ENCODE measurements at places on chromosomes 1 and 21.

DNA sequence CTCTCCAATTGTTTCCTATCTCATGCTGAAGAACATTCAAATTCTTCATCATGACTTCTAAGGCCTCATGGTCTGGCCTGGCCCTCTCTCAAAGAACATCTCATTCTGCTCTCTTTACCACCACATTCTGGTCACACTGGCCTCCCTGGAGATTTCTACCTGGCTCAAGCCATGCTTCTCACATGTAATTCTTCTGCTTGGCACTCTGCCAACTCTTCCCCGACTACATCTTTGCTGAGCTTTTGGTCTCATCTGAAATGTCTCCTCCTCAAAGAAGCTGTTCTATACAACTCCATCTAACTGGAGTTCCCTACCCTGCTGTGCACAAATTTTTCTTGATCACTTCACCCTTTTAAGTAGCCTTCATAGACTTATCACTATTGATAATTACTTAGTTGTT, 1.4 kb upstream of the TBX19 start:
- no peak for DNase-seq

- DNase-seq, result no peak
These were observed 801 bp downstream of the RPS6KC1 start for GRCh38 chr1:213051881-213052202.

GRCh38 chr21:38806153-38806941, 618 bp downstream of the ETS2 start:
- DNase-seq, result no peak

DNA sequence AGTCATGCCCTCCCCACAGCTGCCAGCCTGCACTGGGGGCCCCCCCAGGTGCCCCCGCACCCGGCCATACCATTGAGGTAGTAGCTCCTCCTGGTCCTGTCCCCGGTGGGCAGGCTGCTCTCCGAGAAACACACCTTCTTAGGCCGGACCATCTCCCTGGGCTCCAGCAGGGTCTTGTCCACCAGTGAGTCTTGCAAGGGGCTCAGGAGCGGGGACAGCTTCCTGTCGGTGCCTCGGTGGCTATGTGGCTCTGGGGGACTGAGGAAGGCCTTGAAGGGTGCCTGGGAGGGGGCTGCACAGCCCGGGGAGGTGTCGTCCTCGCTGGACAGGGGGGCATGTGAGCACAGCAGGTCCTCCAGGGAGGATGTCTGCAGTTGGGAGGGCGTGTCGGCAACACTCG, 12.9 kb upstream of the FTCD start:
- no peak for DNase-seq

- no peak for DNase-seq
These were observed 45.7 kb upstream of the ZNF648 start for GRCh38 chr1:182107209-182107608.

DNA sequence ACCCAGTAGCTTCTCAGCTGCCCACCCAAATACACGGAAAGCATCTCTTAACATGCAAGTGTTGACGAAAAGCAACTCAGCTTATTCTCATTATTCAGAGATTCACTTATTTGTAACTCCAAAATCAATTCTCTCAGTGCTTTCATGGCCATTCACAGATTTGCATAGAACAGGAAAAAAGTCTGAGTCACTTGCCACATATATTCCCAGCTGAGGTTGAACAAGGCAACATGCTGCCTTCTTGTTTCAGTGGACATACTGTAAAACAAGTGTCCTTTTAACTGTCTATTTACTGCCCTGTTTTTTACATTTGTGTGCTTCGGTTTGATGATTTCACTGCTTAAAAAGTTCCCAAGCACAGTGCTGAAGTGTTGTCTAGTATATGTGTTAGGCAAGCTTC, 273.0 kb downstream of the LTN1 start:
- no peak for DNase-seq

DNA sequence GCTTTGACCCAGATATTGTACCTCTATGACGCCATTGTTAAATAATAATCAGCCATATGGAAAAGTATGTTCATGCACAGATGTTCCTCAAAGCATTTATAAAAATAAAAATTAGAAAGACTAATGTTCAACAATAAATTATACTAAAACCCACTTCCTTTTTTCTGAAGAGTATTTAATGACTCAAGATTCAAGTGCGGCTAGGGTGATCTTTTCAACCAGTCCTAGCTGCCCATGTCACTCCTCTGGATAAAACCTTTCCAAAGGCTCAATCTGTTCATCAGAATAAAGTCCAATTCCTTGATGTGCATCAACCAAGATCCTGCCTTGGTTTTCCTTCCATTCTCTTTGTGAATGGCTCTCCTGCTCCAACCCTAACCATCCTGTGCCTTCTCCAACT, 292.0 kb downstream of the VAV3 start:
- DNase-seq, result no peak

All from fibroblast of the conjunctiva (primary cell).